GM12878 (cell line): ENCODE measurements at places on chromosomes 5 and 9.

DNA sequence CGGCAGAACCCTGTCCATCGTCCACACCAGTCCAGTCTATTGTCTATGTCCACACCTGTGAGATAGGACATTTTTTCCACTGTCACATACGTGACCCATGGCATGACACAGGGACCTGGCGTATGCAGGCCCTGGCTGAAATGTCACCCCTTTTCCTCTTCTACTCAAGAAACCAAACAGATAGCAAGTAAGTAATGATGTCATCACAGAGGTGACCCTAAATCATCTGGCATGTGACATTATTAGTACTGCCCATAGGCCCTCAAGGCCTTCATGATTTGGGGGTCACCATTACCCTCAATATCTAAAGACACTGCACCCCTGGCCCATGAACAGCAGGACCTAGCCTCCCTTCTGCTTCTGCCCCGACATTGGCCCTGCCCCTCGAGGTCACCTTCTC, 88.3 kb downstream of the LHX2 start:
- no peak for DNase-seq

- DNase-seq: no peak
Observed at GRCh38 chr5:33781286-33781685, 110.5 kb downstream of the ADAMTS12 start.

DNA sequence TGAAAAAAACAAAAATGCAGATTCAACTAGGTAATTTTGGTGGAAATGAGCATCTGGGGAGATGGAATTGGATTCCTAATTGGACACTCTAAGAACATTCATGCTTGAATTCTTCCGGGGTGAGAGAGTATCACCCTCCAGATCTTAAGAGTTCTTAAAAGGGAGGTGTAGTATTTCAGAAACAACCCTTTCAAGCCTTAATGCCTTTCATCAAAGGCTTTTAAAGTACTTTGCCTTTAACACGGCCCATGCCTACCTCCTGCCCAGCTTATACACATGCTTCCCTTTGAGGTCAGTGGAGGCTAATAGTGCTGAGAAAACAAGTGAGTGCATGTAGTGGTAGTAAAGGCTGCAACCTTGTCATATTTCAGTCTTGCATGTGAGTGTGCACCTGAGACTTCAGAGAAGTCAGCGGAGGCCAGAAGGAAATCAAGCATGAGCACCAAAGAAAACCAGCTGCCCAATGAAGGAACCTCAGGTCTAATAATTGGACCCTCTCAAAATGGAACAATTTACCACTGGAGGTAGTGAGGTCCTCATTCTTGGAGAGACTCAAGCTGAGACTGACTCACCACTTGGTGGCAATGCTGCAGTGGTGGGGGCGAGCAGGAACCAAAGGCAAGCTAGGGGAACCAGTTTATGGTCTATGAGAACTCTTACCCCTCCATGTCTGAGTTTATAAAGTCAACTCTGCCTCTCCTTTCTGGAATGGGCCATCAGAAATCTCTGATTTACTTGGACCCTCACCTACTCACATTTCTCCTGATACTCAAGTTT, 98.4 kb upstream of the GDNF start:
- DNase-seq: no peak

GRCh38 chr9:107708791-107709190, 219.2 kb upstream of the KLF4 start:
- DNase-seq: no peak

DNA sequence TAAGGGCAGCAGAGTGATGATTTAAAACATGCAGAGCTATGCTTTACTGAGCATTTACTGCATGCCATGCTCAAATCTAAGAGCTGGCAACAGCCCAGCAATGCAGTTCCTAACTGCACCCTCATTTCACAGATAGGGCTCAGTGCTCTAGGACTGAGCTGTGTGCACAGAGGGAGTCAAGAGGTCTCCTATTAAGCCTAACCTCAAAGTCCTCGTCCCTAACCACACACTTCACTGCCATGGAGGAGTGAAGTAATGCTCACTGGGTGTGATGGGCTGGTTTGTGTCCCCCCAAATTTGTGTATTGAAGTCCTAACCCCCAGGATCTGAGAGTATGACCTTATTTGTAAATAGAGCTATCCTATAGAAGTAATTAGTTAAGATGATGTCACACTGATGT, 25.9 kb downstream of the BARX1 start:
- DNase-seq: no peak

GRCh38 chr9:136949817-136950655, 2.0 kb upstream of the LCN12 start:
- peak; percentile 73 for DNase-seq

DNA sequence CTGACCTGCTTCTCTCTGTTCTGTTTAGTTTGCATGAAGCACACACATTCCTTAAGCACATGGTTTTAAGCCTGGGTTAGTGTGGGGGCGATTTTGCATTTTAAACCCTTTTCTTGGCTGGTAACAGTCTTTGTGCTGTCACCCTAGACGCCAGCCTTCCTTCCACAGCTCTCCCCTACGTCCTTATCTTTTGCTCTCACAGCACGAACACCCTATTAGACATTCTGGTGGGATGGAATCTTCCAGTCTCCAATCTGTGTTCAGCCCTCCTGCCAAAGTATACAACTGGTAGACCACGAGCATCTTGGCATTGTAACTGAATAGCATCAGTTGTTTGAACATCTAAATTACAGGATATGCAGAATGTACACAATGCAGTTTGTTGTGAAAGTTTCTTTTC, 316.9 kb upstream of the IRX2 start:
- DNase-seq: no peak
